NCI-H460 (cell line): ENCODE measurements at places on chromosomes 2 and 18.

GRCh38 chr2:7057865-7058400, 140.7 kb downstream of the RNF144A start:
- DNase-seq: no peak

- no peak for DNase-seq
Measured at GRCh38 chr2:195505701-195506100, 151.3 kb upstream of the SLC39A10 start.

- no peak for DNase-seq
Measured at GRCh38 chr2:74146929-74147726, 584 bp downstream of the BOLA3 start.

DNA sequence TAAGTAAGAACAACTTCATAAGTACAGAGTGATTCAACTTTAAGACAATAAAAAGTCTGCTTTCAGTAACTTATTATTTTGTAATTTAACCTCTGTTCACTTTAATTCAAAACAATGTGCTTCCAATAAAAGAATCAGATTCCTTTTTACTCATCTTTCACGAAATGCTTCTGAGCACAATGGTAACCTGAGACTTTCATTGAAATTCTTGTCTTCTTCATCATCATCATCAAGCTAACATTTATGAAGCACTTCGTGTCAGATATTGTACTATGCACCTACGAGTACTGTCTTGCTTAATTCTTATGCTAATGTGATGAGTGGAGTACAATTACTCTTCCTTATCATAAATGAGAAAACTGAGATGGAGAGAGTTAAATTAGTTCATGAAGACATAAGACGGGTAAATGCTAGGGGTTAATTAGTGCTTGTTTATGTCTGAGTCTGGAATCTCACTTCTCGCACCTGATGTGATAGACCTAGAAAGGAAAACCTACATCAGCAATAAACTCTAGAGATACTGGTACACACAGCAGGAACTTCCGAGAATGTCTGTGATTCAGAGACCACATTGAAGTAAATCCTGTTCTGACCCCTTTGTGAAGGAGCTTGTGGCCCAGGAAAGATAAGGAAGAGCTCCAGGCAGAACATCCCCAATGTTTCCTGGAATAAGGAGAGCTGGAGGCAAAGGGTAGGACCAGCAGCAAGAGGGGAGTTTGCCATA, 227.6 kb upstream of the ETAA1 start:
- no peak for DNase-seq

- no peak for DNase-seq
Measured at GRCh38 chr2:18161681-18162080, 283.2 kb downstream of the KCNS3 start.

GRCh38 chr2:158046121-158046880, 55.4 kb upstream of the UPP2 start:
- no peak for DNase-seq
